ENCODE measurements at places on chromosomes 7 and 10. TPM values are rescaled to one million over a fixed set of nuclear protein-coding genes. Genes with fewer than 3 reads are reported as not detected.

DNA sequence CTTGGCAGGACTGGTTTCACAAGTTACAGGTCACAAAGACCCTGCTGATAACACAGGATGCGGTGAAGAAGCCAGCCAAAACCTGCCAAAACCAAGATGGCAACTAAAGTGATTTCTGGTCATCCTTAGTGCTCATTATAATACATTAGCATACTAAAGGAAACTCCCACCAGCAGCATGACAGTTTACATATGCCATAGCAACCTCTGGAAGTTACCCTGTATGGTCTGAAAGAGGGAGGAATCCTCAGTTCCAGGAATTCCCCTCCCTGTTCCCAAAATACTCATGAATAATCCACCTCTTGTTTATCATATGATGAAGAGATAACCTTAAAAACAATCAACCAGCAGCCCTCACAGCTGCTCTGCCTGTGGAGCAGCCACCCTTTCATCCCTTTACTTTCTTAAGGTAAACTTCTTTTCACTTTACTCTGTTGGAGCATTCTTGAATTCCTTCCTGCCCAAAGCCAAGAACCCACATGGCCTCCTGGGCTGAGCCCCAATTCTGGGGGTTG, 21.9 kb downstream of the DPY19L1 start:
- H3K4me1 ChIP-seq = no peaks in the 10 kb centered on the region
- H3K27me3 ChIP-seq = no peaks in the 10 kb centered on the region
- H3K27ac ChIP-seq = no peak overlapping the region
- no peak overlapping the region for H3K4me3 ChIP-seq
- H3K36me3 ChIP-seq = 0 out of 2 replicates have a peak, but pooled peaks cover 5% of the 10 kb centered on the region

- peaks cover 24% of the 10 kb centered on the region for H3K4me1 ChIP-seq
- DNase-seq = peak; percentile 64
- no peaks in the 10 kb centered on the region for H3K36me3 ChIP-seq
- no peak within 1 kb of the TSS for H3K27ac ChIP-seq
- H3K4me3 ChIP-seq = peak within 1 kb of the TSS; percentile 65
Observed at GRCh38 chr7:100483722-100484672, at the start of gene NYAP1. TSS of gene NYAP1 (plus strand) at chr7:100483927. CDS start at chr7:100485312, 1,385 bp downstream.

- no peak overlapping the region for H3K4me3 ChIP-seq
- no peaks in the 10 kb centered on the region for H3K27me3 ChIP-seq
- no peaks in the 10 kb centered on the region for H3K4me1 ChIP-seq
- no peak for DNase-seq
Observed at GRCh38 chr10:131480861-131481260, 169.3 kb upstream of the TCERG1L start.

Gene CLDN4
- 602 TPM for total RNA-seq

Gene NUDT13
- 5.2 TPM for total RNA-seq
